ENCODE measurements at places on chromosomes 3 and 15.

DNA sequence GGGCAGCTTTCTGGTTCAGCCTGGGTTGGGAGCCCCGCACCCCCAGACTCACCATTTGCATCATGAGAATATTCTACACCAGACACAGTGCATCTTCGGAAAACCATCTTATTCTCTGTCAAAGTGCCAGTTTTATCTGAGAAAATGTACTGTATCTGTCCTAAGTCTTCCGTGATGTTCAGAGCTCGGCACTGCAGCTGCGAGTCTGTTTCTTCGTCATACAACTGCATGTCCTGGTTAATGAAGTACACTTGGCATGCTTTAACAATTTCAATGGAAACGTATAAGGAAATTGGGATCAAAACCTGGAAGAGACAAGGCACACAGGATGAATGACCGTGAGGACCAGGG, 141.5 kb downstream of the ATP10A start:
- DNase-seq: no peak

DNA sequence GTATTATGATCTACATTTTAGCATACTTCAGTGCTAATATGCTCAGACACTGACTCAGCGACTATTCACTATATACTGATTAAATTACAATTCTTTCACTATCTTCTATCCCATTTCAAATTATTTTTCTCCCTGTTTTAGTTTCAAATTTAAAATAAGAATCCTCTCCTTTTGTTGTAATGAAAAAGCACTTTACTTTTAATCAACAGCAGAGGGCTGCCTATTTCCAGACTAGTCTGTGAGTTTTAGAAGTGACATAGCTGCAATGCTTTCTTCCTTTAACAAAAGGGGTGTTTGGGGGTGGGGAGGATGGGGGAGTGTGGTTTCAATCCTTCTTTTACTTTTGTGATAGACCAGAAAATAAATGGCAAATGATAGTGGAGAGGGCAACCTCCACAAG, 2.4 kb downstream of the NEDD4 start:
- DNase-seq: no peak

GRCh38 chr3:28777806-28778475, 429.3 kb upstream of the AZI2 start:
- no peak for DNase-seq

DNA sequence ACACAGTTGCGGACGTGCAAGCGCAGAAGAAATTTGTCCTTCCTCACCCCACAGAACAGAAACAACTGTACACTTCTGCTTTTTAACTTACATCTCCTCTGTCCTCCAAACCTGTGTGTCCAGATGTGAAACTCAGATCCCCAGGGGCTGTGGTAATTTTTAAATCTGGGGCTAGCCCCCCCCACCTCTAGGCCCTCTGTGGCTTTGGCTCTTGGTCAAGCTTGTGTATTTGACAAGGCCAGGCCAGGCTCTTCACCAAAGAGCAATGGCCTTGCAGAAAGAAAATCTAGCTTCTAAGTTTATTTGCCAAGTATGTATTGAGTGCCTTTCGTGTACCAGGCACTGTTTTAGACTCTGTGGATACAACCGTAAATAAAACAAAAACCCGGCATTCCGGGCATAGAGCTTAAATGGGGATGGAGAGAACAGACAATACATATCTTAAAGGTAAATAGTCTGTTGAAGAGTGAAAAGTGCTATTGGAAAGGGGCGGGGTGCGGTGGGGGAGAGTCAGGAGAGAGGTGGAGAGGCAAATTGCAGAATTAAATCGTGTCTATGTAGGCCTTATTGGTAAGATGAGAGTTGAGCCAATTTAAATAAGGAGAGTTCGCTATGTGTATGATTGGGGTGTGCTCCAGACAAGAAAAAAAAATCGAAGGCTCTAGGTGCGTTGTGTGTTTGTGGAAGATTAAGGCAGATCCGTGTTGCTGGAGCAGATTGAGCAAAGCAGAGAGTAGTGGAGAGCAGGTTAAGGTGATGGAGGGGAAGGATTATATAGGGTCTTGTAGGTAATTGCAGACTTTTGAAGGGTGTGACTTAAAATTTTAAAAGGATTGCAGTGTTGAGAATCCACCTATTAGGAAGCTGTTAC, 781 bp upstream of the DPH6 start:
- DNase-seq: no peak

- no peak for DNase-seq
These were observed 81.9 kb upstream of the PLXNA1 start for GRCh38 chr3:126900859-126901540.

DNA sequence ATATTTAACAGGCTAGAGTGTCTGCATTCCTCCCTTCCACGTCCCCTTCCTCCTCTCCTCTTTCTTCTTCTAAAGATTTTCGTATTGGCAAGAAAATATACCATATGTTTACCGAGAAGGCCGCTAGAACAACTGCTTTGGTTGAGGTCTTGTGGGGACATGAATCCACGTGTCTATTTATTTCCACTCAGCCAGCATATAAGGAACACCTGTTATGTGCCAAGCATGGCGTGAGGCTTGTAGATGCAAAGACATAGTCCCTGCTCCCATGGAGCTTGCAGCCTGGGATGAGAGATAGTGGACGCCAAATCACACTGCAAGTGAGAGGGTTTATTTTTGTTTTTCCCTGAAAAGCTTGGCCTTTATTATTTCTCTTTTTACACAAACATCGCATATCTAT, 57.1 kb downstream of the SLC7A14 start:
- no peak for DNase-seq

Measured in SK-N-SH (cell line).